ENCODE measurements at places on chromosomes 5 and 9.

- no peak for DNase-seq
Observed at GRCh38 chr9:89109666-89110065, 69.0 kb downstream of the SHC3 start.

DNA sequence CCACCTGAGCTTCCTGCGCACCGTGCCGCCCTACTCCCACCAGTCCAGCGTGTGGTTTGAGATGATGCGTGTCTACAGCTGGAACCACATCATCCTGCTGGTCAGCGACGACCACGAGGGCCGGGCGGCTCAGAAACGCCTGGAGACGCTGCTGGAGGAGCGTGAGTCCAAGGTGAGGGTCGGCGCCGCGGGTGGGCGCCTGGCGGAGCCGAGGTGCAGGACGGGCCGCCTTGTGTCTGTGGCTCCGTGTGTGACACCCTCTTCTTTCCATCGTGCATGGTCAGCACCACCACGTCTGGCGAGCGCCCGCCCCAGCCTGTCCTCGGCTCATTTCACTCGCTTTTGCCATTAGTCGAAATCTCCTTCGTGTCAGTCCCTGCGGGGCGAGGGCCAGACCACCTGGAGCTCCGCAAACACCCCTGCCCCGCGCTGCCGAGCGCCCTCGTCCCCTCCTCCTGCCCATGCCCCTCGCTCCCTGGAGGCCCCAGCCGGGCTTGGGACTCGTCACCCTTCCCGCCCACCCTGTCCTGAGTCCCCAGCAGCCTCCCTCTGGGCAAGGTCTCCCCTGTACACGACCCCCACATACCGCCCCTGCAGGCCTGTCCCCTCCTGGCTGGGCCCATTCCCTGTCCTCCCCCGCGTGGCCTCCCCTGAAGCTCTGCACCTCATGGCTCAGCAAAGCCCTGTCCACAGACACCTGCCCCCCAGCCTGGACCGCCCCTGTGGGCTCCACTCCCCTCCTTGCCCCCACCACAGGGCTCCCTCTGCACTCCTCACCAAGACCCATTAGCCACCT lies 7.0 kb downstream of the GRIN1 start:
- DNase-seq: no peak

GRCh38 chr5:167296066-167296465 lies 995.4 kb upstream of the WWC1 start:
- DNase-seq: no peak

DNA sequence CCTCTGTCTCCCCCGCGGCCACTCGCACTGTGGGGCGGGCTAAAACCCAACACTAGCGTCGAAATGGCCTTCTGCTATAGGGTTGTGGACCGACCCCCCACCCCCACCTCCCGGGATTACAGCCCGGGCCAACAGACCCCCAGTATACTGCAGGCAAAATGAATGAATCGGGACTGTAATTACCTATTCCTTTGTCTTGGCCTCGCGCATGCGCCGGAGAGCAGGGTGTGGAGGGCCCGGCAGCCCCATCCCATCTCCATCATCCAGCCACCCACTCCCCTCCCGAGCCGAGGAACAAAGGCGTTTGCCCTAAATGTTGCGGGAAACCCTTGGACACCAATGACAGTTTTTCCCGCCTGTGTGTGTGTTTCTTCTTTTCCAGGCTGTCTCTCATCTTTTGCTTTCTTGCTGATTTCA lies 1.6 kb downstream of the BASP1 start:
- DNase-seq: no peak

DNA sequence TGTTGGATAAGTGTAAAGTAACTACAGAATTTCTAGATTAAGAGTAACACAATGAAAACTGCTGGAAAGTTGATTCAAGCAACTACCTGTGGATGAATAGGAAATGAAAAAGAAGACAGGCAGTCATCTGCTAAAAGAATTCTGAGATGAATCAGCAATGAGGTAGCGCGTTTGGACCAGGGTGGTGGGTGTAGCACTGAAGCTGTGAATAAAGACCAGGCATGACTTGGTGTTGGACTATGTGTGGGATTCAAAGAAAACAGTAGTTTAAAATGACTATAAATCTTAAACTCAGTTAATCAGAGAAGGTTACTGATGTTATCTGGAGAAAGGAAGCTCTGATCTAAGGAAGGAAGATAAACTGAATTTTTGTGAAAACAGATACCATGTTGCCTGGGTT lies 159.8 kb downstream of the FBN2 start:
- no peak for DNase-seq

DNA sequence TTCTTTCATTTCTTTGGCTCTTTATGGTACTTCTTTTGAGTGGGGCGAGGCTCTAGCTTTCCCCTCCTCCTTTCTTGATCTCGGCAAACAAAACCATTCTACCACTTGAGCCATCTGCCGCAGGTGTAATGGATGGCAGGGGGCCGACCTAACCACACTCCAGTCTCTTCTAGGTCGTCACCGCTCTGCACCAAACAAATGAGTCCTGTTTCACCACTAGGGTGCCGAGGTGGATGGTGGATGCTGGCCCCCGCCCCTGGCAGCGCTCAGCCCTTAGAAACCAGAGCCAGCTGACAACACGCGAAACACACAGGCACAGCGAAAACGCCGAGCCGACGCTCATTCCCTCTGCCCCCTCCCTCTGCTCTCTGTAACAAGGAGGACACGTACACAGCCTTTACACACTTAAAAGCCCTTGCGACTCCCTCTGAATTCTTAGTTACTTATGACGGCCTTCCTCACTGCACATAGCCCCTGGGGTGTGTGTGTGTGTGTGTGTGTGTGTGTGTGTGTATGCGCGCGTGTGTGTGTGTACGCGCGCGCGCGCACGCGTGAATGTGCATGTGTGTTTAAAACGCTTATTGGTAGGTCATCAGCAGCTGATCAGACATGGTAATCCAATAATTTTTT lies 199.4 kb downstream of the MEF2C start:
- DNase-seq: no peak

DNA sequence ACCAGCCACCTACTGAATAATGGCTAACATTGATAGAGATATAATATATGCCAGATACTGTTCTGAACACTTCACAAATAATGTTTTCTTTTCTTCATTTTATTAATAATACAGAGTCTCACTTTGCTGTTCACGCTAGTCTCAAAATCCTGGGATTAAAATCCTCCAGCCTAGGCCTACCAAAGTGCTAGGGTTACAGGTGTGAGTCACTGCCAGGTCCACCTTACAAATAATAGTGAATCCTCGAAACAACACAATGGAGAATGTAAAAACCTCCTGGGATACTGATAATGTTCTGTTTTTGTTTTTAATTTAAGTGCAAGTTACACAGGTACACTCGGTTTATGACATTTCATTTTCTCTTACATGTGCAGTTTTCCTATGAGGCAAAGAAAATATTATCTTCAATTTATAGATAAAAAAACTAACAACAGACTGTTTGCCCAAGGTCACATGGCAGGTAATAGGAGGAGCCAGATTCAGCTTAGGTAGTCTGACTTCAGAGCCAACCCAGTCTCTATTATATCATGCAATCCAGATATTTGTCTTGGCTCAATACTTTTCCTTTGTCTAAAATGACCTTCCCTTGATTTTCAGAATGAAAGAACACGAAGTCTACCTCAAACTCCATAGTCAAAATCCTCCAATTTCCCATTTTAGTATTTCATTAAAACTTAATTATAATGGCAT lies 7.8 kb downstream of the ZFR start:
- DNase-seq: no peak

- no peak for DNase-seq
Observed at GRCh38 chr5:98557916-98558315, 215.5 kb upstream of the RGMB start.

DNA sequence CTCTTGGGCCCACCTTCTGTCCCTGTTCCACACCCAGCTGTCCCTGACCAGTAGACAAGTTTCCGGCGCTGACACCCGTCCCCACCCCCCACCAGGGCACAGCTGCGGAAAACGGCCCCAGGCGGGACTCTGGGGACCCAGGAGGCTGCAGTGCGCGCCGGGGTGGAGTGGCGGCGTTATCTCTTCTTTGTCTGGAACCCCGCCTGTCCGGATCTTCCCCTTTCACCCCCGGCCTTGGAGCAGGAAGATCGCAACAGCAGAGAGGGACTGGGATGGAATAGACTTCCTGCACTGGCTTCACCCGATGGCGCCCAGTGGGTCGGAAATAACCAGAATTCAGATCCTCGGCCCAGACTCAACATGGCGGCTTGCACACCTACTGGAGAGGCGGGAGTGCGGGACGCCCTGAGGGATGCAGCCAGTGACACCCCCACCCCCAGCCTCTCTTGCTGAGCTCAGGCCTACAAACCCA lies 4.7 kb downstream of the PAX5 start:
- DNase-seq: no peak

GRCh38 chr5:66830636-66831035 lies 234.4 kb downstream of the MAST4 start:
- no peak for DNase-seq

DNA sequence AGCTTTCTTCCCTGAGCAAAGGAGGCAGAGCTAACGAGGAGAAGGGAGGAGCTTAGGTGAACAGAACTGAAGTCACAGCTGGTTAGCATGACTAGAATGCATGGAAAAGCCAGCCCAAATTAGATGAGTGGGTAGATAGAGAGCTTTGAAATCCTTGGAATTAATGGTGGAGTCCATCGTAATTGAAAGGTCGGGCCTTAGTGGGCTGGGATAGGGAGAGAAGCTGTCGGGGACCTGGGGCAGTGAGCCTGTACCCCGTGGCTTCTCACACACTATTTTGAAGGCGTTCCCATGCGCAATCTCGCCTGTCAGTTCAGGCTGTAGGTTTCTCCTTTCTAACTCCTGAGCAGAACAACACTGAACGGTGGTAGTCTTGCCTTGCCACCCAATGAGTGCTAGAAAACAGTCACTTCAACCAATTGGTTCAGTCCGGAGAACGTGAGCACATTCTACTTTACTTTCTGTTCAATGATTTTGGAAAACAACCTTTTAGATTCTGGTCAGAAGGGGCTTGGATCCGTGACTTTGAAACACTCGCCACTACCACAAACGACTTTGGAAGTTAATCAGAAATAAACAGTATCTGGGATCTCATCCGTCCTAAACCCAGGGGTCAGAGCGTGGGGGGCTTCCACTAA lies 655 bp upstream of the RAI14 start:
- DNase-seq: no peak

- no peak for DNase-seq
Observed at GRCh38 chr9:112761912-112762655, 11.5 kb downstream of the SNX30 start.

GRCh38 chr5:110770286-110770685 lies 31.5 kb downstream of the SLC25A46 start:
- DNase-seq: no peak

GRCh38 chr9:69513141-69513820 lies 158.9 kb downstream of the APBA1 start:
- DNase-seq: no peak

- DNase-seq: no peak
Observed at GRCh38 chr5:138353560-138354080, 1.1 kb downstream of the KDM3B start.

DNA sequence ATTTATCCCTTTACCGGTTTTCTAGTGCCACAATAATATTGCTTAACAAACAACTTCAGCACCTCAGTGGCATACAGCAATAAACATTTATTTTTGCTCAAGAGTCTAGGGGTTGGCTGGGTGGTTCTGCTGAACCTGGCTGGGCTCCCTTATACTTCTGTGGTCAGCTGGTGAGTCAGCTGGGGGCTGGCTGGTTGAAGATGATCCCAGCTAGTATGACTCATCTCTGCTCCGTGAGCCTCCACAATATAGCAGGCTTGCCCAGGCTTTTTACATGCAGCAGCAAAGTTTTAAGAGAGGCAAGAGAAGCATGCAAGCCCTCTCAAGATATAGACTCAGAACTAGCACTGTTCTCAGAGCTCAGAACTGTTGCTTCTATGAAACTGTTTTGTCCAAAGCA lies 523.5 kb upstream of the CLINT1 start:
- no peak for DNase-seq

- no peak for DNase-seq
Observed at GRCh38 chr5:143479394-143479793, 75.9 kb upstream of the NR3C1 start.

GRCh38 chr9:10260501-10260900 lies 352.3 kb downstream of the PTPRD start:
- DNase-seq: no peak

- DNase-seq: no peak
Observed at GRCh38 chr9:133977421-133978201, 14.5 kb downstream of the VAV2 start.

DNA sequence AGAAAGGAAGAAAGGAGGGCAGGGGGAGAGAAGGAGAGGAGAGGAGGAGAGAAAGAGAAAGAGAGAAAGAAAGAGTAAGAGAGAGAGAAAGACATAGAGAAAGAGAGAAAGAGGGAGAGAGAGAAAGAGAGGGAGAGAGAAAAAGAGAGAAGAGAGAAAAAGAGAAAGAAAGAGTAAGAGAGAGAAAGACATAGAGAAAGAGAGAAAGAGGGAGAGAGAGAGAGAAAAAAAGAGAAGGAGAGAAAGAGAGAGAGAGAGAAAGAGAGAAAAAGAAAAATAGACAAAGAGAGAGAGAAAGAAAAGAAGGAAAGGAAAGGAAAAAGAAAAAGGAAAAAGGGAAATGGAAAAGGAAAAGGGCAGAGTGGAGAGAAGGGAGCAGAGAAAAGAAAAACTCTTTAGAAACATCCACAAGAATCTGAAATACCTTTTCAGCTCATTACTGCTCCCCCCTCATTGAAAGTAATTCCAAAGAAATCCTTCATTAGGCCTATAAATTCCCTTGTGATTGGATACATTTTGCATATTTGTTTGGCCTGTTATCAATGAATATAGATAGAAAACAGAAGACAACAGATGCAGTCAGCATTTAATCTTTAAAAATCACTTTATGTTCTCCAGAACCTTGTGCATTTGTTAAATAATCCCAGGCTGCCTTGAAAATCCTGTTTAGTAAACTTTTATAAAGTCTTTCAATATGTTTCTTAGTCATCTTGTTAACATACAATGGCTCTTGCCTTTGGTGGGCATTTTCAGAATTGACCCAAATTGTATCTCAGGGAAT lies 411.5 kb downstream of the NFIB start:
- no peak for DNase-seq

DNA sequence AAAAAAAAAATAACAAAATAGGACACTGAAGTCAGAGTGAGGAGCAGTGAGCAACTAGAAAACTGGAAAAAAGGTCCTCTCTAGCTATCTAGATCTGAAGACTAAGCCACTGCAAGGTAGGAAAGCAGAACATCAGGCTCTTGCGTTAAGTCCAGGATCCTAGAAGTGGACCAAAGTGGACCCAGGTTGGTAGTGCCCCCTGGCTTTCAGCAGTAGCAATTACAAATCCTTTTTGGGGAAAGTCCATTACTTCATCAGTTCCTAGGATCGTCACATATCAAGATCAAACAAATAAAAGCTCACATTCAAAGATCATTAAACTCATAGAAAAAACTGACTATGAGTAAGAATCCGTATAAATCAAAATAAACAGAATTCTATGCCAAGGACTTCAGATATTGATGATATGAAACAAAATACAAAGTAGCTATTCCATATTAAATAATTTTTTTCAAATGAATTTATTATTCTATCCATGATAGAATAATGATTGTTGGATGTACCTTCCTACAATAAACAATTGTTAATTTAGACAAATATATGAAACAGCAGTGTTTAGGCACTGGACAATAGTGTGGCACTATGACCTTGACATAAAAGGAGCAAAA lies 6.5 kb upstream of the RICTOR start:
- DNase-seq: no peak

- DNase-seq: no peak
Observed at GRCh38 chr5:56025151-56025885, 30.6 kb upstream of the IL6ST start.

- DNase-seq: no peak
Observed at GRCh38 chr9:8521112-8521511, 721.5 kb upstream of the DMAC1 start.
